Fibroblast of lung (primary cell): ENCODE measurements at places on chromosomes 16 and 17.

DNA sequence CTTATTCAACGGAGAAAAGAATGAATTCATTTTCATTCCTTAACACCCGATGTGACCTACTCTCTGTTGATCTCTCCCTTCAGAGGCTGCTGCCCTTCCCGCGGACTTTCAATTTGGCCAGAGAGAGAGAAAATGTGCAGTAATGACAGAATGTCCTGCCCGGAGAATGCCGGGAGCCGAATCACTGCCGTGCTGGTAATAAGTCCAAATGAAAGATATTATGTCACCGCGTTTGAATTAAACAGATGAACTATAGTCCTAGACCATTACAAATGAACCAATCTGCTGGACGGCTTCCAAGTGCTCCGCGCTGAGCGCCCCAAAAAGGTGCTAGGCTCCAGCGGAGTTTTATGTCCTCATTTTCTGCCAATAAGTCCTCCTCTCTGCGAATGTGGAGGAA is 14.7 kb upstream of the C16orf82 start:
- no peaks in the 10 kb centered on the region for H3K4me1 ChIP-seq
- no peaks in the 10 kb centered on the region for H3K36me3 ChIP-seq
- DNase-seq, result no peak

DNA sequence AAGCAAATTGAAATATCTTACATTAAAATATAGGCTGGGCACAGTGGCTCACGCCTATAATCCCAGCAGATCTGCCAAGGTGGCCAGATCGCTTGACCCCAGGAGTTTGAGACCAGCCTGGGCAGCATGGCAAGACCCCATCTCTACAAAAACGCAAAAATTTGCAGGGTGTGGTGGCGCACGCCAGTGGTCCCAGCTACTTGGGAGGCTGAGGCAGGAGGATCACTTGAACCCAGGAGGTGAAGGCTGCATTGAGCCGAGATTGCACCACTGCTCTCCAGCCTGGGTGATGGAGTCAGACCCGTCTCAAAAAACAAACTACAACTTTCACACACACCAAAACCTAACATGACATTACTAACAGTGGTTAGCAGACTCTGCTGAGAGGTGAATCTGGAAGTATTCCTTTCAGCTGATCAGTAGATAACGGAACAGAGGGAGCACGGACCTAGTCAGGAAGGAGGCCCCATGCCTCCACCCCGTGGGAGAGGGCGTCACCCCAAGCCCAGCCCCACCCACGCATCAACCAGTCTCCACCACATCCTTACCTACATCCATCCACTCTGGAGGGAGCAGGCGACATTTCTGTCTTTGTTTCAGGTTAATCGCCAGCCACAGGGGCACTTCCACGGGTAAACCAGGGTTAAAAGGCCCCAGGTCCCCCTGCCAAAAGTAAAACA is 1.7 kb downstream of the GINS2 start:
- H3K4me1 ChIP-seq, result peaks cover 3% of the 10 kb centered on the region
- DNase-seq, result no peak
- peaks cover 6% of the 10 kb centered on the region for H3K27me3 ChIP-seq

- no peak overlapping the region for H3K4me3 ChIP-seq
- peaks cover 20% of the 10 kb centered on the region for H3K36me3 ChIP-seq
- no peak overlapping the region for H3K27ac ChIP-seq
- DNase-seq, result no peak
- no peaks in the 10 kb centered on the region for H3K4me1 ChIP-seq
Measured at GRCh38 chr16:50316102-50316847, 49.9 kb downstream of the ADCY7 start.

DNA sequence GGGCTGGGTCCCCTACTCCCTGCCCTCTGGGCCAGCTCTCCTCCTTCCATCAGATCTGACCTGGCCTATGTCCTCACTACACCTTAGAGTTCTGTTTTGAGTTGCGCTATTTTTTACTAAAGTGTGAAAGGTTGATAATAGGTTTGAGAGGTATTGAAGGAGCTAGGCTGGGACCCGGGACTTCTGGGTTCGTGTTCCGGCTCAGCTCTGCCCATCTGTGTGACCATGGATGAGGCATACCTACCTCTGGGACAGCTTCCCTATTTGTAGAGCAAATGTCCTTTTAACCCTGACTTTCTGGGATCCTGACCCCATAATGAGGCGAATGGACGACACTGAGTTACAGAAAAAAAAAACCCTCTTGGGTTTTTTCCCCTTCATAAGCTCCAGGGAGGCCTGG is 36.0 kb downstream of the IL21R start:
- no peaks in the 10 kb centered on the region for H3K36me3 ChIP-seq
- H3K27ac ChIP-seq, result no peak overlapping the region
- DNase-seq, result no peak
- no peaks in the 10 kb centered on the region for H3K27me3 ChIP-seq
- no peaks in the 10 kb centered on the region for H3K4me1 ChIP-seq

- DNase-seq, result peak; percentile 5
- no peak overlapping the region for H3K27ac ChIP-seq
- no peaks in the 10 kb centered on the region for H3K4me1 ChIP-seq
- no peak overlapping the region for H3K4me3 ChIP-seq
- no peaks in the 10 kb centered on the region for H3K36me3 ChIP-seq
- H3K27me3 ChIP-seq, result no peaks in the 10 kb centered on the region
Measured at GRCh38 chr16:55853114-55853513, 20.2 kb upstream of the CES1 start.

DNA sequence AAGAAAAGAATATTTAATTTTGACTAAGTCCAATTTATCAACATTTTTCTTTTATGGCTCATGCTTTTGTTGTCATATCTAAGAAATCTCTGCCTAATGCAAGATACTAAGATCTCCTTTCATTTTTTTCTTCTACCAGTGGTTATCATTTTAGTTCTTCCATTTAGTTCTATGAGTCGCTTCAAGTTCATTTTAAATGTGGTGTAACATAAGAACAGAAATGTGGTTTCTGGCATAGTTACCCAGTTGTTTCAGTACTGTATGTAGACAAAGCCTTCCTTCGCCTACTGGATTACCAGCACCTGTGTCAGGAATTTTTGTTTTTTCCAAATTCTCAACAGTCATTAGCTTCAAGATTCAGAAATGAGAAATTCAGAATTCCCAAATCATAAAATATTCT is 175.7 kb downstream of the PARN start:
- no peaks in the 10 kb centered on the region for H3K27me3 ChIP-seq
- peak; percentile 38 for DNase-seq
- H3K36me3 ChIP-seq, result no peaks in the 10 kb centered on the region
- H3K27ac ChIP-seq, result no peak overlapping the region

DNA sequence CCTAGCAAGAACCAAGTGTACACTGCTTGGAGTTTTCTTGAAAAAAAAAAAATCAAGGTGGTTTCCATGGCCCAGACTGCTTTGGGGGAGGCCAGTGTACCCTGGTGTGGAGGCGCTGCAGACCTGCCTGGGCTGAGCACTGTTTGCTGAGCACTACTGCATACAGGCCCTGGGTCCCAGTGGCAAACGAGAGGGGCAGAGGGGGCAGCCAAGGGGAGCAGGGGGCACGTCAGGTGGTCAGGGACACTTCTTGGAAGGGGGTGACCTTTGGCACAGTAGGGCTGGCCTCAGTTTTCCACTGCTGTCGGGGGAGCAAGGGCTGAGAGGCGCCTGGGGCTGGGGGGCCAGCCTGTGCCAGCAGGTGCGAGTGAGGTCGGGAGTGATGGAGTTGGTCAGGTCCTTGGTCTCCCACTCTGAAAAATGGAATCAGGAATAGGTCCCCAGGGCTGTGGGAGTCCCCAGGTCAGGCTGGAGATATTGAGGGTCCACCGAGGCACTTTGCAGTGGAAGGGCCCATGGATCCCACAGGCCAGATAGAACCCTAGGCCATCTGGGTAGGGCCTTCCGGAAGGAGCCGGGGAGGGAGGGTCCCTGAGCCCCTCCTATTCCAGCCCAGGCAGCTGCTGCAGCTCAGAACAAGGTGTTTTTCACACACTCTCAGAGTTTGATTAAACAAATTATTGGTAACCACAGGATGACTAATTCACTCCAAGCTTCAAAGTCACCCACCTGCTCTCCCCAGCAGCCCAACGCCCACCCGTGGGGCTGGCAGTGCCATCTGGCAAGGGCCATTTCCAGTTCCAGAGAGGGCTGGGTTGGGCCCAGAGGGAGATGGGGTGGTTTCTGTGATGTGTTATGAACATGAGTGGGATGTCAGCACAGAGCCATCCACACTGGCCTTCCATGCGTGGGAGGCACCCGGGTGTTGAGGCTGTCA is 3.5 kb downstream of the ZFPM1 start:
- peaks cover 10% of the 10 kb centered on the region for H3K4me1 ChIP-seq
- H3K36me3 ChIP-seq, result no peaks in the 10 kb centered on the region
- H3K4me3 ChIP-seq, result peak overlapping the region; percentile 61
- no peaks in the 10 kb centered on the region for H3K27me3 ChIP-seq

DNA sequence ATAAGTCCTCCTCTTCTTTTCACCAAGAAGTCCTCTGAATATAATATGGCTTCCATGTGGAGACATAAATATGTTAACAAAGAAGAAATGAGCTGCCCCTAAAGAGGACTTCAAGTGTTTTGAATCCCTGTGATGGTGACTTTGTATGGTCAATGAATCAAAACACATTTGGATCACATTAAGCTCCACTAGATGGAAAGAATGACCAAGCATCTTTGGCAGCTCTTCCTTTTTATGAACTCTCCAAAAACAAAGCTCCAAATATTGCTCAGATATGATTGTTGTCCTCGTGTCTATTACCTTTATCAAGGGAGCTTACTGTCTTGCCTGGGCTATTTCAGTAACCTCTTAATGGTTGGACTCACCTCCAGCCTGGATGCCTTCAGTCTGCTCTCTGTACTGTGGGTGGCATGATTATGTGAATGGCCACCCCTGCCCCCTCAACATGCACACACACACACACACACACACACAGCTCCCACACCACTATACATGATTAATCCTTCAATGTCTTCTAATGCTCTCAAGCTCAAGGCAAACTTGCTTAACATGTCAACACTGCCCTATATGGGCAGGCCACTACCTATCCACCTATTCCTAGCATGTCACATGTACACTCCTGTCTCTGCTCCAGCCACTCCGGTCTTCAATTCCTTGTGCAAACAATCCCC is 346.6 kb upstream of the SALL1 start:
- H3K27me3 ChIP-seq, result no peaks in the 10 kb centered on the region
- H3K36me3 ChIP-seq, result no peaks in the 10 kb centered on the region
- DNase-seq, result no peak
- no peaks in the 10 kb centered on the region for H3K4me1 ChIP-seq
- no peak overlapping the region for H3K27ac ChIP-seq

DNA sequence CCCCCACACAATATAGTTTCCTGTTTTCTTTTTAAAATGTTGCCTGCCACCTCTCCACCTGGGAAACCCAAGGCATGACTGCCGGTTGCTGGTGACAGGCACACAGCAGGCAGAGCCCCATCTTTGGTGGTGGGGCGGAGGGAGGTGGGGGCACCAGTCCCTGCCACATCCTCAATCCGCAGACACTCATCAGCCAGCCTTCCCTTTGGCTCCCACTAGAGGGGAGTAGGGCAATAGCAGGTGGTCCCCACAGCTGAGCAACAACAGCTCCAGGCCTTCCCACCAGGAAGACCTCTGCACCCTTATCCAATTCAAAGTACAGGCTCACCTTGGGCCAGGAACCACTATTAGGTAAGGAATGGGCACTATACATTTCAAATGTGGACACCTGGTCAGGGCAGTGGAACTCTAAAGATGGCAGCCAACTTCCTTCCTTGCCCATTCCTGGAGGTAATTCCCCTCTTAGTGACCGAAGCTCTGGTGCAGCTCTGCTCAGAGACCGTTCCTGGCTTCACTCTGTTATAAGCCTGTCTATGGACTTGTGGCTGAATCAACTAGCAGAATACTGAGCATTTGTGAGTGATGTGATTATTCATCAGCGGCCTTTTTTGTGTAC is 13.9 kb downstream of the RECQL5 start:
- no peaks in the 10 kb centered on the region for H3K4me1 ChIP-seq
- H3K27ac ChIP-seq, result no peak overlapping the region
- H3K36me3 ChIP-seq, result peaks cover 6% of the 10 kb centered on the region
- peak; percentile 23 for DNase-seq
- H3K4me3 ChIP-seq, result no peak overlapping the region

DNA sequence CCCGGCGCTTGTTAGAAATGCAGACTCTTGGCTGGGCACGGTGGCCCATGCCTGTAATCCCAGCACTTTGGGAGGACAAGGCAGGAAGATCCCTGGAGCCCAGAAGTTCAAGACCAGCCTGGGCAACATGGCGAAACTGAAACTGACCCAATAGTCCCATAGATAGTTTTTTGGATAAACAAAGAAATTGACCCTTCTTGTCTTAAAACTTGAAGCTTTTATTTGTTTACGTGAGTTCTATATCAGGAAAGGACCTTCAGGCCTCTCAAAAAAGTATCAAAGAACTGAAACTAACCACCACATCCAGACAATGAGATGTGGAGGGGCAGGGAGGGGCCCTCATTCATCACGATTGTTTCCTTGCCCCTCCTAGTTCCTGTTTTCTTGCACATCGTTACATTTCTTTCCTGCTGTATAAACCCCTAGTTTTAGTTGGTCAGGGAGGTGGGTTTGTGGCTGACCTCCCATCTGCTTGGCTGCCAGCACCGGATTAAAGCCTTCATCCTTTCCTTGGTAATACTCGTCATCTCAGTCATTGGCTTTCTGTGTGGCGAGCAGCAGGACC is 29.9 kb upstream of the PRM1 start:
- DNase-seq, result no peak
- H3K4me3 ChIP-seq, result no peak overlapping the region
- peaks cover 7% of the 10 kb centered on the region for H3K4me1 ChIP-seq

GRCh38 chr16:89741342-89742014 is 20.1 kb downstream of the ZNF276 start:
- no peak overlapping the region for H3K27ac ChIP-seq
- H3K36me3 ChIP-seq, result peaks cover 29% of the 10 kb centered on the region
- no peaks in the 10 kb centered on the region for H3K27me3 ChIP-seq
- H3K4me3 ChIP-seq, result no peak overlapping the region

- no peaks in the 10 kb centered on the region for H3K36me3 ChIP-seq
- no peak overlapping the region for H3K27ac ChIP-seq
- peak; percentile 90 for DNase-seq
- H3K4me3 ChIP-seq, result no peak overlapping the region
- H3K4me1 ChIP-seq, result peaks cover 15% of the 10 kb centered on the region
Measured at GRCh38 chr16:85569615-85570212, 43.4 kb upstream of the GSE1 start.

GRCh38 chr17:82396601-82397435 is 21.3 kb upstream of the HEXD start:
- peak; percentile 92 for DNase-seq
- no peaks in the 10 kb centered on the region for H3K27me3 ChIP-seq
- H3K27ac ChIP-seq, result peak overlapping the region; percentile 71
- H3K4me3 ChIP-seq, result no peak overlapping the region
- H3K4me1 ChIP-seq, result peaks cover 20% of the 10 kb centered on the region
- H3K36me3 ChIP-seq, result peaks cover 2% of the 10 kb centered on the region

GRCh38 chr17:77140166-77140877 is 447 bp upstream of the SEC14L1 start:
- no peaks in the 10 kb centered on the region for H3K27me3 ChIP-seq
- H3K4me3 ChIP-seq, result peak overlapping the region; percentile 43
- DNase-seq, result peak; percentile 96

- peaks cover 16% of the 10 kb centered on the region for H3K27me3 ChIP-seq
- H3K4me3 ChIP-seq, result no peak overlapping the region
- DNase-seq, result no peak
- peaks cover 4% of the 10 kb centered on the region for H3K4me1 ChIP-seq
- H3K27ac ChIP-seq, result no peak overlapping the region
Measured at GRCh38 chr17:47808036-47808829, 13.4 kb downstream of the OSBPL7 start.
